Natural killer cell treated with Interleukin-12 subunit alpha and Interleukin-12 subunit beta and Interleukin-15 and Interleukin-18, amount 100 ng/mL, for 72 hours (primary cell): ENCODE measurements at places on chromosomes 7 and 10. TPM values are rescaled to one million over a fixed set of nuclear protein-coding genes. Genes with fewer than 3 reads are reported as not detected.

Gene TRPV5
- total RNA-seq = not detected

Gene STRIP2
- total RNA-seq = 48.1 TPM

Gene SPDYE1
- not detected for total RNA-seq

Gene PYROXD2
- total RNA-seq = 7.2 TPM

Gene ENTPD1
- total RNA-seq = 56.4 TPM

Gene CDC14C
- not detected for total RNA-seq

Gene EPHB6
- total RNA-seq = 1.8 TPM

Gene TMEM213
- not detected for total RNA-seq

Gene IFIT3
- total RNA-seq = 2.6 TPM

Gene C10orf67
- total RNA-seq = not detected

Gene AUTS2
- 14.3 TPM for total RNA-seq

Gene PPP1R9A
- total RNA-seq = 0.69 TPM

Gene POT1
- total RNA-seq = 27.3 TPM

Gene CCL24
- total RNA-seq = 1.1 TPM

Gene CCDC71L
- 42.7 TPM for total RNA-seq

Gene GPR26
- total RNA-seq = not detected

Gene CNPY1
- not detected for total RNA-seq

Gene NOC3L
- total RNA-seq = 38.0 TPM

Gene ALDH18A1
- total RNA-seq = 87.0 TPM

Gene PIK3AP1
- total RNA-seq = 383 TPM

Gene OR6V1
- not detected for total RNA-seq

Gene CADPS2
- total RNA-seq = not detected

Gene GPC2
- 2.7 TPM for total RNA-seq

Gene GNGT1
- not detected for total RNA-seq

Gene EBLN1
- total RNA-seq = not detected

Gene STEAP1
- 13.2 TPM for total RNA-seq

Gene OPALIN
- not detected for total RNA-seq

Gene PTTG1IP2
- total RNA-seq = not detected

Gene GJD4
- total RNA-seq = not detected

Gene MMD2
- total RNA-seq = not detected

Gene ANKRD61
- total RNA-seq = not detected

Gene DENND11
- 40.0 TPM for total RNA-seq

Gene ANKRD30A
- total RNA-seq = not detected
